MCF 10A (cell line): ENCODE measurements at places on chromosomes 3 and 15. TPM values are rescaled to one million over a fixed set of nuclear protein-coding genes. Genes with fewer than 3 reads are reported as not detected.

- no peak for DNase-seq
These were observed 150.7 kb downstream of the FOXB1 start for GRCh38 chr15:60154764-60155325.

- peak; percentile 25 for DNase-seq
These were observed 964 bp downstream of the SLC25A20 start for GRCh38 chr3:48897460-48898376.

DNA sequence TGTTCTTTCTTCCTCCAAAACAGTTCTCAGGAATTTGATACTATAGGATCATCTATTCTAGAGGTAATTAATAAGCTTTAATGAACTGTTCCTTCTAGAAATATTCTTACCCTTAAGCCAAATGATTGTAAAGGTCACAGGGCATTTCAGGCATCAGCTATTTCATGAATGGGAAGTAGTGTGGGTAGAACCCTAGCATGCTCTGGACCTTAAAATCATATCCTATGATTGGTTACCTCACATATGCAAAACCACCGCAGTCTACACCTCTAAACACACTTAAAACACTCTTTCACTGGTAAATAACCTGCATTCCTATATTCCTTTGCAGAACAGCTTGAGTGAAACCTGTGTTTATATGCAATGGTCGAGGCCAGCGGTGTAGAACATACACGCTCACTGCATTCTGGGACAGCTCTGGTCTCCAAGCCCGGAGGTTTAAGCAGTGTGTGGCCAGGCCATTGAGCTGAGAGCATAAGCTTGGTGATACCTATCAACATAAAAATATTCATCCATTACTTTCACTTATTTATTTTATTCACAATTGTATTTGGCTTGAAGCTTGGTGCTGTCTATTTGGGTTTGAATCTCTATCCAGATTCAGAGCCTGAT is 87.7 kb upstream of the RASGRP1 start:
- no peak for DNase-seq

DNA sequence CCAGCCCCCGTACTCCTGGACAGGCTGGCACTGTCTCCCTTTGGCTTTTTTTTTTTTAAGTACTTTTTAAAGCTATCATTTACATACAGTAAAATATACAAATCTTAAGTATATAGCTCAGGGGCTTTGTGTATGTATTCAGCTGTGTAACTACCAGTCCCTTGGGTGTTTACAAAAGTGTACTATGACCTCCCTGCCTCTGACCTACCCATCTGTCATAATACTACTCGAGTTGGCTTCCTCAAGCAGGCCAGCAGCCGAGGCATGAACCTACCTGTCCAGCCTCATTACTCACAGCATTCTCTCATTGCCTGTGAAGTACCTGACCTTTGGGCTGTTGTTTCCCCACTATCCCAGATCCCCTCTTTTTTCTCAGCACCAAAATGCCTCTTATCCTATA is 33.2 kb downstream of the ABHD2 start:
- peak; percentile 71 for DNase-seq

GRCh38 chr3:37509069-37509468 is 334.7 kb upstream of the LRRFIP2 start:
- no peak for DNase-seq

DNA sequence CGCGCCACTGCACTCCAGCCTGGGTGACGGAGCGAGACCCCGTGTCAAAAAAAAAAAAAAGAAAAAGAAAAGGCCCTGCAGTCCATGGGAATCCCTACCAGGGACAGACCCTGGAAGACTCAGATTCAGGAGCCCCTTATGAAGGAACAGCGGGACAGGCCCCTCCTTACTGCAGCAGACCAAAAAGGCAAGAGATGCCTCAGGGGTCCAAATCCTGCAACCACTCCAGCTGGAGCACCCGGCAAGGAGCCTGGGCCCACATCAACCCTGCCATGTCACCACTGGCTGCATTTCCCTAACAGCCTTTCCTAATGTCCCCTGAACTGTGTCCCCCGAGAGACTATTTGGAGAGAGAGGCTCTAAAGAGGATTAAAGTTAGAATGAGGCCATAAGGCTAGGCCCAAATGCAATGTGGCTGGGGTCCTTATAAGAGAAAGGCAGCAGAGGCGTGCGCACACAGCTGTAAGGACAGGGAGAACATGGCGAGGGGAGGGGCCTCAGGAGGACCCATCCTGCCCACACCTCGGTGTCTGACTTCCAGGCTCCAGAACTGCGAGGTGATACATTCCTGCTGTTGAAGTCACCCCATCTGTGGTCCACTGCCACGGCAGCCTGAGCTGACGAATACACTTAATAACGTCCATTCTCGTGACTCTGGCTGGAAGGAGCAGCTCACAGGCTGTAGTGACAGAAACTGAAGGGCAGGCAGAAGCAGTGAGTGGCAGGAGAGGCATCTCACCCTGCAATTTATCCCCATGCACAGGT is 78.1 kb downstream of the ATP10A start:
- no peak for DNase-seq

GRCh38 chr15:89900849-89901248 is 7.1 kb upstream of the AP3S2 start:
- no peak for DNase-seq

GRCh38 chr3:89867286-89867685 is 759.9 kb downstream of the EPHA3 start:
- DNase-seq, result peak; percentile 7

DNA sequence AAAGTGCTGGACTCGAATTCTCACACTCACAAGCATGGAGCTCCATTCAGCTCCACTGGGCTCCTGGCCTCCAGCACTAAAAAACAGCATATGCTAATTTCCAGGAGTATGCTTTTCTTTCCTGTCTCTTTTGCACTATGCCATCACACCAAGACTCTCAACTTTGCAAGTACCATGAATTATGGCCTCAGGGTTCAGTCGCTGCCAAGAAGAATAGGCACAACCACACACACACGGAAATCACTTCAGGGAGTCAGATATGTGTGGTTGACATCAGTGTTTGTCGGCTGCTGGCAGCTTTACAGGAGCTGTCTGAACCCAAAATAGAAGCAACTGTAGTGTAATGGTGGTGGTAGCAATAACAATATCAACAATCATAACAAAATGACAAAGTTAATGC is 305.0 kb upstream of the SLCO3A1 start:
- no peak for DNase-seq

DNA sequence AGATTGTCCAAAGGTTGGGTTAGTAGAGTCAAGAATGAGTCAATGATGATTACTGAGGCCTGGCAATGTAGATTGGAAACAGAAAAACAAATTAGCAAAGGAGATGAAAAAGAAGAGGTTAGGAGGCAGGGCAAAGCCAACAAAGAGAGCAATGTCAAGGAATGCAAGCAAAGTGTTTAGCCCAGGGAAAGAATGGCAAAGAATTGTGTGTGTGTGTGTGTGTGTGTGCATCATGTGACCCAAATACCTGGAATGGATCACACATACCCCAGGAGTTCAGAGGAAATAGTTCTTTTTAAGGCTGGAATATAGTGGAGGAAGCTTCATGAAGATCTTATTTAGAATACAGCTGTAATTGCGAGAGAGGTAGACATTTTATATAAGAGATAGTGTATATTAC is 831.7 kb upstream of the ARPP21 start:
- no peak for DNase-seq

DNA sequence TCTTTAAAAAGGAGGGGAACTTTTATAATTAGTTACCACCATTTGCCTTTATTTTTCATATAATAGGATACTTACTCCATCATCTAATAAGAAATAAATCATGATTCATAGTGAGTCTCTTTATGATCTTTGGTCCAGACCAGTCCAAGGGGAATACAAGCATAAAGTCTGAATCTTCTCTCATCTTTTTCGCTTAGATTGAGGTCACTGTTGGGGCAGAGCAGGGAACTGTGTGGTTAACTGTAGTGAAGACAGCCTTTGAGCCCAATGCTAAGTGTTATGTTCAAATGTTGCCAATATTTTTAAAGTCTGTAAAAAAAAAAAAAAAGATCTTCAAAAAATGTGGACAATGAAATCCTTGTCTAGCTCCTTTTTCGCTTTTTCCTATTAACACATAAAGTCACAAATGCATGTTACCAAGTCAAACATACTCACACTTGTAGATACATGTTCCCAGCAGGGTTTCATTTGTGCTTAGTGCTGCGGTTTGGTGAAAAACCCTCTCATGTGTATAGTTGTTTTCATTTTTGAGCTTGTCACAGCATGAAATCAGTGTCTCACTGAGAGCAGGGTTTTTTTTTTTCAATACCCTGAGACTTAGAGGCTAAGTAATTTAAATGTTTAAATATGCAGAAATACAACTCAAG is 72.1 kb downstream of the EPHA3 start:
- peak; percentile 32 for DNase-seq

GRCh38 chr3:158780766-158781165 is 21.1 kb upstream of the MFSD1 start:
- DNase-seq, result no peak

- DNase-seq, result no peak
These were observed 56.0 kb upstream of the CHRNA7 start for GRCh38 chr15:31974154-31974794.

- DNase-seq, result no peak
These were observed 65.4 kb downstream of the SIDT1 start for GRCh38 chr3:113597596-113598354.

Gene CD80
- not detected in 2 replicates for total RNA-seq

Gene EFCC1
- total RNA-seq, result not detected in 2 replicates

Gene CCR9
- not detected in 2 replicates for total RNA-seq

Gene GOLGA6A
- total RNA-seq, result not detected in 2 replicates

Gene KLHL40
- not detected in 2 replicates for total RNA-seq

Gene PLS1
- total RNA-seq, result 7.3 and 9.3 TPM in 2 replicates

Gene NOP10
- 168 and 187 TPM in 2 replicates for total RNA-seq

Gene TTC14
- 35.8 and 41.9 TPM in 2 replicates for total RNA-seq

Gene GNB4
- 20.3 and 20.8 TPM in 2 replicates for total RNA-seq

Gene ANKRD63
- not detected in 2 replicates for total RNA-seq
